ENCODE measurements at places on chromosomes 2 and 18. TPM values are rescaled to one million over a fixed set of nuclear protein-coding genes. Genes with fewer than 3 reads are reported as not detected.

GRCh38 chr2:9484533-9484932 lies 10.2 kb downstream of the IAH1 start:
- no peak for DNase-seq
- H3K4me3 ChIP-seq = no peak overlapping the region
- no peak overlapping the region for H3K27ac ChIP-seq
- no peaks in the 10 kb centered on the region for H3K27me3 ChIP-seq
- H3K4me1 ChIP-seq = peaks cover 21% of the 10 kb centered on the region

DNA sequence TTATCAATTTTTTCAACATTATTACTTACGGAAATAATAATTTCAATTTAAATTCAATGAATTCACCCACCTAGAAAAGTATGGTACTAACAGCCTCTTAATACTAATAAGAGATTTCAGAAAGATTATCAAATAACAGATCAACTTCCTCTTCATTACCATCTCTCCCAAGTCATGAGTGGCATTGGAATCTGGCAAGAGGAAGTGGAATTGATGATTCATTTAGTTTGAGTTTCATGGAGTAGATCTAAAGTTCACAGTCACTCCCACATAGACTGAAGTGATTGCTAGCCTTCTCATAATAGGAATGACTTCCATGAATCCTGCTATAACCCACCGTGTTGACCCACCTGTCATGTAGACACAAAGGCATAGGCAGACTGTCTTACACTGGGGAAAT lies 77.7 kb upstream of the WDR75 start:
- H3K4me3 ChIP-seq = no peak overlapping the region
- no peak for DNase-seq
- no peaks in the 10 kb centered on the region for H3K36me3 ChIP-seq
- H3K4me1 ChIP-seq = peaks cover 18% of the 10 kb centered on the region

- H3K27me3 ChIP-seq = no peaks in the 10 kb centered on the region
- H3K4me3 ChIP-seq = no peak overlapping the region
- no peak for DNase-seq
- no peaks in the 10 kb centered on the region for H3K4me1 ChIP-seq
- H3K27ac ChIP-seq = no peak overlapping the region
- H3K36me3 ChIP-seq = no peaks in the 10 kb centered on the region
Observed at GRCh38 chr2:217261452-217261851, 401.6 kb upstream of the TNP1 start.

DNA sequence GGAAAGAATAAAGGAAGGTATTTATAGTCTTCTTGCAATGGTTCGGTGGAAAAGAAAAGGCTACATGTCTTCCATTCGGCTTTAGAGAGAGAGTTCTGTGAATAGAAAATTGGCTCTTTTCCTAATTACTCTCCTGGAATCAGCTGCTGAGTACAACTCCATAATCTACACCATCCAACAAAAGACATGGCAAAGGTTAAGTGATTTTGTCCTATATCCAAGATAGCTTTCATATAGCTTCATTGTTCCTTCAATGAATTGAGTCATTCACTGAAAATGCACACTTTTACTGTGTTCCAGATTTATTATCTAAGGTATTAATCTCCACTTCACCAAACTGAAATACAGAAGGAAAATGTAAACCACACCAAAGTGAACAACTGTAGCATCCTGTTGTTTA lies 514.5 kb downstream of the LRRTM4 start:
- no peaks in the 10 kb centered on the region for H3K27me3 ChIP-seq
- H3K4me1 ChIP-seq = no peaks in the 10 kb centered on the region
- no peak overlapping the region for H3K27ac ChIP-seq
- no peak overlapping the region for H3K4me3 ChIP-seq
- no peaks in the 10 kb centered on the region for H3K36me3 ChIP-seq

- no peaks in the 10 kb centered on the region for H3K27me3 ChIP-seq
- peaks cover 31% of the 10 kb centered on the region for H3K4me1 ChIP-seq
- peaks cover 6% of the 10 kb centered on the region for H3K36me3 ChIP-seq
- H3K4me3 ChIP-seq = no peak overlapping the region
- DNase-seq = no peak
- H3K27ac ChIP-seq = peak overlapping the region; percentile 43
Observed at GRCh38 chr2:226652369-226652768, 147.3 kb downstream of the IRS1 start.

DNA sequence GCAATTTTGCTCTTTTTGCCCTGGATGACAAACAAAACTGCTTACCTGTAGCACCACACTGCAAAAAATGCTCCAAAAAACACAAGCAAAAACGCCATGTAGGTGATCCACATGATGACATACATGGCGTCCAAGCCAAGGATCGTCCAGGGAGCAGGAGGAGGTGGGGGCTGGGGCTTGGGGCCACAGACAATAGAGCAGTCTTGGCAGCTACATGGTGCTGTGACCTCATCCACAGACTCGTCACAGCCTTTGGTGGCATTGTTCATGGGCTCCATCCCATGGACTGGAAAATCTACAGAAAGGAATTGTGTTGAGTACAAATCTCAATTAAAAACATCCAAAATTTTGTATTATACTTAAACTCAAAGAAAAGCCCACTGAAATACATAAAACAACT lies 26.1 kb downstream of the NPC1 start:
- H3K4me3 ChIP-seq = no peak overlapping the region
- DNase-seq = no peak
- H3K27ac ChIP-seq = no peak overlapping the region
- H3K27me3 ChIP-seq = no peaks in the 10 kb centered on the region
- peaks cover 17% of the 10 kb centered on the region for H3K4me1 ChIP-seq

GRCh38 chr2:74927621-74928020 lies 30.8 kb upstream of the POLE4 start:
- H3K27me3 ChIP-seq = peaks cover 7% of the 10 kb centered on the region
- no peak overlapping the region for H3K27ac ChIP-seq
- no peak overlapping the region for H3K4me3 ChIP-seq
- no peaks in the 10 kb centered on the region for H3K36me3 ChIP-seq
- DNase-seq = no peak

DNA sequence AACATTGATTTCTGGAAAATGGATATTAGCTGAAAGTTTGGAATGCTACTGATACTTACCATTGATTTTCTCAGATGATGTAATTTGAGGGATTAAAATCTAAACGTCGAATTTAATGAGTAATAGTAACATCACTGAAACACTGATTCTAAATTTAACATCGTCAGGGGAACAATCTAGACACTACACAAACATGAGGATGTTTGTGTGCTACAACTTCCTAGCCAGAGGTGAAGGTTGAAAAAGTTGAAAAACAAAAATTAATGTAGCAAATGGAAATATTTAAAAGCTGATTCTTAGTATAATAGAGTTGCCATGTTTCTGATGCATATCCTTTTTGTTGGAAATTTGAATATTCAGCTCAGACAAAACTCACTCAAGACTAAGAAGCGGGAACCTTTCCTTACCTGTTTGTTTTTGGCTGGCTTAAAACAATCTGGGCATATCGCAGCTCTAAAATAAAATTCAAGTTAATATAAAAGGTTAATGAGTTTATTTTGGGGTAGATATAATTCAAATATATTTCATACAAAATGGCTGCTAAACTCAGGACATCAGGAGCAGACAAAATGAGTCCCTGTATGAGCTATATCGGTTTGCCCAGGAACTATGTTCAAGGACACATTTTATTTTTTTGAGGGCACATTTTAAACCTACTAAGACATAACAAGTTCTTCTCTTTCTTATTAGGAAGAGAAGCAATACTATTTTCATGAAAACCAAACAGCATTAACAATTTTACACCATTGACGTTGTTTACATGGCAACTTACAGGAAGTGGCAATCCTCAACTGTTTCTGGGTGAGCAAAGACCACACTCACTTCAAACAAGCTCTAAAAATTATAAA lies 52.6 kb upstream of the PEX13 start:
- H3K36me3 ChIP-seq = peaks cover 2% of the 10 kb centered on the region
- no peak for DNase-seq
- H3K27me3 ChIP-seq = no peaks in the 10 kb centered on the region
- no peak overlapping the region for H3K4me3 ChIP-seq
- peak overlapping the region; percentile 78 for H3K27ac ChIP-seq

DNA sequence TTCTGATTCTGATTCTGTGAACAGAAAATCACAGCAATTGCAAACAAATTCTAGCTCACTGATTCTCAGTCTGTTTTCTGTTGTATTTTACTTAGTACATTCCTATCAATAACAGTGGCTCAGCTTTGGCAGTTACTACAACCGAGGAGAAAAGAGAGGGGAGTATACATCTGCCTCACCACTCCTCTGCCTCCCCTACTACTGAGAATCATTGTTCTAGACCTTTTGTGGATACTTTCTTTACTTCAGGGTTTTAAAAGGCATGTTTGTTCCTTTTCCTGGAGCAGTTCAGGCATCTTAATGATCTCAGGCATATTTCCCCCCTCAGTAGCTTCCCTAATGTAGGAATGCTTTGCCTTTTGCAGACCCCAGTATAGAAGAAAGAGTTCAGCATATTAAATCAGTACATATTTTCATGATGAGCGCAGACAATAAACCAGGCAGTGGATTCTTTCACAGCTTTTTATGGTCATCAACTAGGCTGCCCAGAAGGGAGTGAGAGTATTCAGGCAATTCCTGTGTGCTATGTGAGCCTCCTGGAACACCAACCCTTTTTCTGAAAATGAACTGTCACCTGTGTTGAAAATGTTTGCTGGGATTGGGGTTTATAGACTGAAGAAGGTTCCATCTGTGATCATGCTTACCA lies 10.3 kb downstream of the STAMBP start:
- H3K4me1 ChIP-seq = peaks cover 12% of the 10 kb centered on the region
- H3K4me3 ChIP-seq = no peak overlapping the region
- H3K36me3 ChIP-seq = peaks cover 19% of the 10 kb centered on the region
- H3K27ac ChIP-seq = no peak overlapping the region
- H3K27me3 ChIP-seq = no peaks in the 10 kb centered on the region
- DNase-seq = no peak

DNA sequence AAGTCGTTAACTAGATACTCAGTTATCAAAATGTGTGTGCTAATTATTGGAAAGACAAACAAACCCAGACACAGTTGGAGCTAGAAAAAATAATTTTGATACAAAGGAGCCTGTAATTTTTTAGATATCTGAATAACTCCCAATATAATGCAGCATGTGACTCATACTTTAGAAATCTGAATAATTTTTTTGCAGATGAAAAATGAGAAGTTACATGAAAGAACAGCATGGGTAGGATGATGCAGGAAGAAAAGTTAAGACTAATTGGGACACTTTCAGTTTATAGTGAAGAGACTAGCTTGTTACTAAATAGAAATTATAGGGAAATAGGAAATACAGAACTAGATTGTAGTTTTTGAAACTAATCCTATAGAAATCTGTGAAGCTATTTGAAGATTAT lies 945.8 kb downstream of the CBLN2 start:
- no peaks in the 10 kb centered on the region for H3K27me3 ChIP-seq
- H3K36me3 ChIP-seq = no peaks in the 10 kb centered on the region

GRCh38 chr18:63787673-63788072 lies 12.5 kb downstream of the SERPINB7 start:
- no peaks in the 10 kb centered on the region for H3K4me1 ChIP-seq
- no peaks in the 10 kb centered on the region for H3K27me3 ChIP-seq
- H3K36me3 ChIP-seq = no peaks in the 10 kb centered on the region
- no peak overlapping the region for H3K4me3 ChIP-seq
- no peak for DNase-seq

- no peak overlapping the region for H3K27ac ChIP-seq
- H3K4me1 ChIP-seq = no peaks in the 10 kb centered on the region
- H3K27me3 ChIP-seq = peaks cover 7% of the 10 kb centered on the region
Observed at GRCh38 chr2:2018713-2019410, 274.5 kb upstream of the PXDN start.

- no peaks in the 10 kb centered on the region for H3K27me3 ChIP-seq
- DNase-seq = peak; percentile 30
- no peaks in the 10 kb centered on the region for H3K36me3 ChIP-seq
- H3K4me3 ChIP-seq = no peak overlapping the region
- no peaks in the 10 kb centered on the region for H3K4me1 ChIP-seq
- no peak overlapping the region for H3K27ac ChIP-seq
Observed at GRCh38 chr2:30862054-30862651, 54.9 kb upstream of the CAPN13 start.

The STEAP3 gene
- not detected for total RNA-seq

The GALNT5 gene
- not detected for total RNA-seq

The SLC5A7 gene
- not detected for total RNA-seq

The EGR4 gene
- 1.6 TPM for total RNA-seq

The MIB1 gene
- 47.6 TPM for total RNA-seq

The PGAP1 gene
- 22.5 TPM for total RNA-seq
